ENCODE measurements at places on chromosomes 1 and 21.

GRCh38 chr1:58312971-58313563 lies 233.5 kb downstream of the OMA1 start:
- DNase-seq = no peak

GRCh38 chr1:4655674-4656532 lies 1.5 kb downstream of the AJAP1 start:
- DNase-seq = no peak

GRCh38 chr1:229094476-229095311 lies 176.2 kb upstream of the RAB4A start:
- no peak for DNase-seq

DNA sequence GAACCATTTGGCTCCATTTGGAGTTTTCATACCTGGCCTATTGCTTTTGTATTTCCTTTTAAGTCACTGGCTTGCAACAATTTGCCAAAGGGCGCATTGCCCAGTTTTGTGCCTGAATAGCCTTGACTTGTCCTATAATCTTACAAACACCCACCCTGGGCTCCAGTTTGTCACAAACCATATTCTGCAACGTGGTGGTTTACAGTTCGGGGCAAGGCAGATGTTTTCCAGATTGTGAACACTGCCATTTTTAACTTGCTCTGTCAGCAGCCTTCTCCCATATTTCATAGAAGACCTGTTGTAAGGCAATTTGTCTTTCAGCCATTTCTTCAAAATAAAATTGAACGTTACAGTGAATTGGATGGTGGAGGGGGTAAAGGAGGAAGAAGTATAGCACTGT lies 53.2 kb upstream of the UBE2U start:
- no peak for DNase-seq

DNA sequence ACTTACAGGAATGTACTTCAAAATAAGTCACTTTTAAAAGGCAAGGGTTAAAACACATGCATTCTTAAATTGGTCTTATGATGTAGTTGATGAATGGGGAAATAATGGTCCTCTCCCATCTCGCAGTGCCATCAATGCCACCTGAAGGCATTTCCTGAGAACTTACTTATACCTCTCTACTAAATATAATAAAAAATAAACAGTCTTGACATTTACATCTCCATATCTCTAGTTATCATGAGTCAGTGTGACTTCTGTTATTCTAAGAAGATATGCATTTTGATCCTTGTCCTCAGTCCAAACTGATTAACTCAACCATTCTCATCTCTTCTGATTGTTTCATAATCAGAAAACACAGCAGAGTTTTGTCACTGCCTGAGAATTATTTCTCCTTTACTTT lies 253.9 kb downstream of the USH2A start:
- DNase-seq = no peak

- no peak for DNase-seq
Measured at GRCh38 chr1:93549811-93550210, 101.9 kb downstream of the FNBP1L start.

- DNase-seq = no peak
Measured at GRCh38 chr1:203425663-203425975, 50.0 kb upstream of the PRELP start.

GRCh38 chr1:180947499-180947885 lies 34.8 kb downstream of the KIAA1614 start:
- no peak for DNase-seq

- no peak for DNase-seq
Measured at GRCh38 chr1:61604261-61604660, 120.7 kb downstream of the TM2D1 start.

DNA sequence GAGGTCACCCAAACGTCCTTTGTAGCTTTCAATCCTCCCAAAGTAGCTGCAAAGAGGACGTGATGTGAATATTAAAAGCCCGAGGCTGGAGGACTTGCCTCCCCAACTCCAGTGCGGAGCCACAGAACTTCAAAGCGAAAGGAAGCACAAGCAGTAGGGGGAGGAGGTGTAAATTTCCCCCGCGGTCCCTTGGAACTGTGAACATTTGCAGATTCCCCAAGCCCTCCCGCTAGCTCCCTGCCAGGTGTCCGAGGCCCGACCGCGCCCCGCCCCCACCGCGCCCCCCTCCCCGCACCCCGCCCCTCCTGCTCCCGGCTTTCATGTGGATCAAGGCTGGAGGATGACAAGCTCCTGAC lies 41.5 kb upstream of the HAO2 start:
- peak; percentile 39 for DNase-seq

DNA sequence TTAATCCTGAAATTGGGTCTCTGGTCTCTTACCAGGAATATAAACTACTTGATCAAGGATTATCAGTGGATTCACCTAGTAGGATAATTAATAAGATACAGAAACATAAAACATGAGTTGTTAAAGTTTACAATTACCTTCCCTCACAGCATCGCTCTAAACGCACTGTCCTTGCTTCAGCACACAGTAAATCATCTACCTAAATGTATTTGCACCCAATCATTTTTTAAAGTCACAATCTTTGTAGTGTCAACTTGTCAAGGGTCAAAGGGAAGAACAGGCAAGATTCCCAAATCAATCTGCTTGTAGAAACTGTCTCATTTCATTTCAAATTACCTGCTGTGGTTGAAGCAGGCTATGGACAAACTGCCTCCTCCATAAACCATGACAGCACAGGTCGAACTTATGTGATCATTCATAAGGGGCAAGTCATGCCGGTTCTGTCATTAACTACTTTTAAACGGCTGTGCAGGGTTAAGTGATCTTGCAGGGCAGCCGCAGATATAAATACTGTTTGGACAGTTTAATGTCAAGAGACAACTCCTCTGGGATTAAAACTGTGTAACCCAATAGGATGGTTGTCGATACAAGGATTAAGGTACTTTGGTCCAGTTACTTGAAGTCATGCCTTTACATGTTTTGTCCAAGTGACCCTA lies 93.6 kb downstream of the ZNF281 start:
- DNase-seq = no peak

DNA sequence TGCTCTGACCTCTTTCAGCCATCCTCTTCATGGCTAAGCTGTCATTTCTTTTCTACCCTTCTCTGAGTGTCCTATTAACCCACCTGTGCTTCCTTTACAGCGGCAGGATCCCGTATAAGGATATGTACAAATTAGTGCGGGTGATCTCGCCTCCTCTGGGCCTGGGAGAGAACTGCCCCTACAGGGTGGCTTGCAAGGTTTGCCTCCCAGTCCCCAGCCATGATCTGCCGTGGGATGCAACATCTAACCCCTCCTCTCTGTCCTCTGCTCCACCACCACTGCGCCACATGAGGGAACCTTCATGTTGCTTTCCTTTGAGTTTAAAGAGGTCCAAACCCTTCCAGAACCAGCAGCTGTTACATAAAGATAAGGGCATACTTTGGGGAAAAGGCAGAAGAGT lies 282.2 kb downstream of the ZNF648 start:
- DNase-seq = no peak

DNA sequence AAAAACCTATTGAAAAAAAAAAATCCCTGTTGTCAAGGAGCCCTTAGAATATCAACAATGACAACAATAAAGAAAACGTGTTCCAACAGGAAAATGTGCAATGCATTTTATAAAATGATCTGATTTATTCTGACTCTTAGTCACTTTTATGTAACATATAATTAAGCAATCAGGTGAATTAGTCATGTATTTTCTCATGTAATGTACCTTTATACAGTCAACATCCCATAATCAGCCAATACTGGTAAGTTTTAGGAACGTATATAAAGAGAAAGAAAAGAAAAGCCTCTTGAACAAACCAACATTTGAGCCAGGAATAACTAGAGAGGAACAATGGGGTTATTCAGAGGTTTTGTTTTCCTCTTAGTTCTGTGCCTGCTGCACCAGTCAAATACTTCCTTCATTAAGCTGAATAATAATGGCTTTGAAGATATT lies at the start of gene CLCA4:
Gene CLCA4, plus strand, starts transcription at position 292 of the 435 bp plus-strand sequence. Its CDS starts 42 bp downstream, at position 334.
- no peak for DNase-seq

- no peak for DNase-seq
Measured at GRCh38 chr1:52852854-52853253, 10.3 kb downstream of the ZYG11A start.

DNA sequence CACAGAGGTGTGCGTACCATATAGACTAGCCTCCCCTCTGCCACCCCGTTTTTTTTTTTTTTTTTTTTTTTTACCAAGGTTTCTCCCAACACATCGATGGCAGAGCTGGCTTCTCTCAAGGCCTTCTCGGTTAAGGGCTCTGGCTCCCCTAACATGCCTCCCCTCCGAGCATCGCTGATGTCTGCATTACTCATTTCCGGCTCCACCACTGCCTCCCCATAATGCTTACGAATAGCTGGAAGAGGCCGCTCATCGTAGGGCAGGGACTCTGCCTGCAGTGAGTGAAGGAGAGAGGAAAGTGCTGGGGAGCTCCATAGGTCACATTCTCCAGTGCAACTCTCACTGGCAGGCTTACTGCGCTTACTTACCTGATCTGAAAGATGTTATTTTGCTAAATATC lies 20.6 kb downstream of the CEP104 start:
- DNase-seq = no peak

DNA sequence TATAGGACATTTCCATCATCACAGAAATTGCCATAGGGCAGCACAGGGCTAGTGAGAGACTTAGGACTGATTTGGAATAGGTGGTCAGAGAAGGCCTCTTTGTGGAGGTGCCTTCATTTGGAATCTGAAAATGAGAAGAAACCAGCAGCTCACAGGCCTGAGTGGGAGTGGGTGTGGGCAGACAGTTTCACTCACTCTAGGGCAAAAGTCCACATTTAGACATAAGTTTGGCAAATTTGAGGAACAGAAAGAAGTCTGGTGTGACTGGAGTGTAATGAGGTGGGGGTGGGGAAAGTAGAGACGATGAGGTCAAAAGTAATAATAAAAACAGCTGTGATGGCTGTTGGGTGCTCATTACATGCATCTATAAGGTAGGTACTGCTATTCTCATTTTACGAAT lies 22.4 kb upstream of the BCAR3 start:
- no peak for DNase-seq

- DNase-seq = no peak
Measured at GRCh38 chr1:90193116-90193515, 198.2 kb downstream of the ZNF326 start.

- no peak for DNase-seq
Measured at GRCh38 chr1:150925080-150925479, 1.1 kb upstream of the SETDB1 start.

DNA sequence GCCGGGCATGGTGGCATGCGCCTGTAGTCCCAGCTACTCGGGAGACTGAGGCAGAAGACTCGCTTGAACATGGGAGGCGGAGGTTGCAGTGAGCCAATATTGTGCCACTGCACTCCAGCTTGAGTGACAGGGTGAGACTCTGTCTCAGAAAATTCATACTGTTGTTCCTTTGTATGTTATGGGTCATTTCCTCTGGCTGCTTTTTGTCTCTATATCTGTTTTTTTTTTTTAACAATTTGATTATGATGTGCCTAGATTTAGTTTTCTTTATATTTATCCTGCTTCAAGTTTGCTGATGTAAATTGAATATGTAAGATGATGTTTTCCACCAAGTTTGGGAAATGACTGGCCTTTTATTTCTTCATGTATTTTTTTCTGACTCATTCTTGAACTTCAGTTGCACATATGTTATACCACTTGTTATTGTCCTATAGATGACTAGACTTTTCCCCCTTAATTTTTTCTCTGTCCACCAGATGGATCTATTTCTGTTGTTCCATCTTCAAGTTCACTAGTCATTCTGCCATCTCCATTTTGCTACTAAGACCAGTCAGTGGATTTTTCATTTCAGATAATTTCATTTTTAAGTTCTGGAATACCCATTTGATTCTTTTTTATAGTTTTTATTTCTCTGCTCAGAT lies 173.5 kb downstream of the GALNT2 start:
- DNase-seq = no peak

GRCh38 chr1:84297546-84298244 lies 3.8 kb upstream of the SAMD13 start:
- no peak for DNase-seq

DNA sequence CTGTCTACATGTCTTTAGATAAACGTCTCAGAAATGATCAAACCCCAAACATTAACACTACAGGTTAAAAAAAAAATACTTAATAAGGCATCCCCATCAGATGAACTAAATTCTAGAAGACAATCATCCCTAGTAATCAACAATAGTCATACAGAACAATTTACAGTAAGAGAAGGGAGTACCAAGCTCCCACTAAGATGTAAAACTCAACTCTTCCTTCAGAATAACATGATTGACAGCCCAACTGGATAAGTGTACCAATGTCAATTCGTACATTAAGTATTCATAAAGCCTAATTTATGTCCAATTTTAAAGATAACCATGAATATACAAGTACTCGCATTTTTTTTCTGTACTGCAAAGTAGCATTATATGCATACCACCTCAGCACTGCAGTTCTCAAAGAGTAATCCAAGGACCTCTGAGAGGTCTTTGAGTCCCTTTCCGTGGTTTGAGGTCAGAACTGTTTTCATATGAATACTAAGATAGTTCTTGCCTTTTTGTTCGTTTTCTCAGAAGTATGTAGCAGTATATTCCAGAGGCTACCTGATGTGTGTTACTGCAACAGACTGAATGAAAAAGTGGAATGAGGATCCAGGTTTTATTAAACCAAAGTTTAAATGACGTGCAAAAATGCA lies 6.6 kb downstream of the SCAF4 start:
- DNase-seq = no peak

DNA sequence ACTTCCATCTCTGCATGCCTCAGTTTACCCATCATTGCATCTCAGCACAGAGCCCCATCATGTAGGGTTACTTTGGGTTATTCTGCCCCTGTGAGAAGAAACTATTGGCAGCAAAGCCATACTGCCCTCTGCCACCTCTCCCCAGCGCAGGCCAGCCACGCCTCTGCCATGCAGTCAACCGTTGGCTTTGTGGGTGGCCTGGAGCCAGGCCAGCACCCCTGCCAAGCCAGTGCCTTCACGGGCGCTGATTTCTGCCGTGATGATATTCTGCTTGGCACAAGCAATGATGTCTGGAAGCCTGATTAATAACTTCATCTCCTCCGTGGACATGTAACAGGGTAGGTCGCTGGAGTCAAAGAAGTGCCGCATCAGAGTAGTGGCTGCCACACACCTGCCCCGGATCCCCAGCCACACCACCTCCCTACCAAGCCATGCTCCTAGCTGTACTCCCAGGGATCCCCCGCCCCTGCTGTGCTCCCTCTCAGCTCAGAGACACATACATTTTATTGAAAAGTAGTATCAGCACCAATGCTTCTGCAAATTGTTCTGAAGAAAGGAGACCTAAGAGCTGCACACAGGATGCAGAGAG lies 15.0 kb upstream of the CEP85 start:
- DNase-seq = no peak

- no peak for DNase-seq
Measured at GRCh38 chr1:195218428-195219212, 1389.6 kb downstream of the KCNT2 start.

Data from iPS DF 6.9 (cell line).